ENCODE measurements at places on chromosomes 11 and 22.

DNA sequence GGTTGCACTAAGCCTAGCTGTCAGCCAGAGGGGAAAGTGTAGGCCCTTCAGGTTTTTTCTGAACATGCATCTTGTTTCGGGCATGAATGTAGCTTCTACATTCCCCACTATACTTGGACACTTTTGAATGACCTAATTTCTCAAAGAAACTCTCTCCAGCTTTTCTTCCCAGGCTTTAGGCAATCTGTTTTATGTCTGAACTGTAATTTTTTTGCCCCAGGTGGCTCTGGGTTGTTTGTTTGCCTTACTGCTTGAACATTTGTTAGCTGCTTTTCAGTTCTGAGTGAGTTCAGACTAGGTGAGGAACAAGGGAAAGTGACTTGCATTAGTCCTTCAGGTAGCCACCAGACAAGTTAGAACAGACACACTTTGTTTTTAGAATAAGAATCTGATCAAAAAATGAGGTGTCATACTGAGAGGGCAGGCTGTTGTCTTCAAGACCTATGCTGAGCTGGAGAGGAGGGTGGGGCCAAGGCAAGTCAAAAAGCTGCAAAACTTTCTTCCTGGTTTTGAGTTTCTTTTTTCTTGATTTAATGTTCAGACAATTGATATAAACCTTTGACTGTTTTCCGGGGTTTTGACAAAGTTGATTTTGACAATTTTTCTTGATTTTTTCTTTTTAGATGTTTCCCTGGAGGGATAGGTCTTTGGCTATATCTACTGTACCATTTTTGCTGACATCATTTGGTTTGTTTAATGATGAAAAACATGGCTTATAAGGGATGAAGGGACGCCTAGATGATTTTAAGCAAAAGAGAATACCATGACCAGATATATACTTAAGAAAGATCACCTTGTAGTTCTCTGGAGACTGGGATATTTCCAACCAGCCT, 182.8 kb downstream of the WNT11 start:
- DNase-seq = no peak

- no peak for DNase-seq
Observed at GRCh38 chr11:75642402-75643113, 26.3 kb downstream of the MAP6 start.

GRCh38 chr11:72141066-72141465, 5.5 kb downstream of the FOLR3 start:
- DNase-seq = no peak

- DNase-seq = no peak
Observed at GRCh38 chr11:72955466-72955865, 141.3 kb downstream of the ATG16L2 start.

GRCh38 chr22:39833093-39833492, 60.5 kb downstream of the ENTHD1 start:
- no peak for DNase-seq

GRCh38 chr22:21592422-21592821, 24.9 kb downstream of the UBE2L3 start:
- no peak for DNase-seq

GRCh38 chr11:16474659-16475058, 118.3 kb upstream of the SOX6 start:
- DNase-seq = no peak

DNA sequence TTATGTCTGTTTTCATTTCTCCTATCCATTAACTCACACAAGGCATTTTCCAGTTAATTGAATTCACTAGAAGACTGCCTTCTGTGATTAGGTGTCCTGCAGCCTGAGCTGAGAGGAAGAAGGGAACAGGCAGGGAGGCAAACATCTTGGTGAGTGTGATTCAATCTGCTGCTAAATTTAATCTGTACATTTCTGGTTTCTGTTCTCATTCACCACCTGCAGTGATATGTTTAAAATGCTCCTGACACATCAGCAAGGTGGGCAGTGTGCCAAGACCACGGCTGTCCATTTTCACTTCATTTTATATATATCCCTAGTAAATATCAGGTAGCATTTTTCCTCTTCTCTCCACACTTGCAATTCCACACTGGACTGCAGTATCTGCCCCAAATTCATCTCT, 416.5 kb downstream of the TMEM135 start:
- no peak for DNase-seq

GRCh38 chr22:31683181-31684105, 21.4 kb upstream of the PISD start:
- DNase-seq = no peak

DNA sequence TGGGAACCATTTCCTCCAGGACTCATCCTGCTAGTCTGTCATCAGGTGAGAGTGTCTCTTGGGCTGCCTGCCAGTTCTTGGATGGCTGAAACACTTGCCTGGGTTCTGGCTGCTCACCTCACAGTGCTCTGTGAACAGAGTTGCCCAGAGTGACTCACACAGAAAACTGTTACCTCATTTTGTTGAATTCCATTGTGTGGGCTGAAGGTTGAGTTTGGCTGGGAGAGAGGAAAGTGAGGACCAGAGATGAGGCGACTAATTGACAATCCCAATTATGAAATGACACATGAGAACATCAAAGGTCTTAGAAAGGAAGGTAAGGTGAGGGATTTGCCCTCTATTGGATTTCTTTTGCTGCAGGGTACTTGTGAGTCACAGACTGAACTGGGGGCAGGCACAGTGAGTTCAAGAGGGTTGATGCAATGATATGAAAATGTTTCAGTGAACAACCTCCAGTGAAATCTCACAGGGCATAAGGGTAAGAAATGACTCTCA, 20.2 kb upstream of the CALCB start:
- no peak for DNase-seq

DNA sequence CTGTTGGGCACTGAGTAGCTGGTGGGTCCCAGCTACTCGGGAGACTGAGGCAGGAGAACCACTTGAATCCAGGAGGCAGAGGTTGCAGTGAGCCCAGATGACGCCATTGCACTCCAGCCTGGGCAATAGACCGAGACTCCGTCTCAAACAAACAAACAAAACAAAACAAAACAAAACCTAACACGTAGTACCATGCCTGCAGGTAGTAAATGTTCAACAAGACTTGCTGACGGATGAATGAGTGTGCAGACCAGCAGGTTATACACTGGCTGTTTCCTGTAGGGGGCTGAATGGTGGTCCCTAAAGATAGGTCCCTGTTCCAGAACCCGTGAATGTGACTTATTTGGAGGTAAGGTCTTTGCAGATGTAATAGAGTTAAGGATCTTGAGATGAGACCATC, 12.8 kb upstream of the MRGPRD start:
- DNase-seq = no peak

GRCh38 chr11:93526346-93526633, 16.9 kb downstream of the SMCO4 start:
- DNase-seq = no peak

GRCh38 chr22:48218889-48219420, 1456.5 kb downstream of the TBC1D22A start:
- peak; percentile 13 for DNase-seq

- peak; percentile 82 for DNase-seq
Observed at GRCh38 chr11:118306556-118306955, 2.0 kb downstream of the CD3E start.

DNA sequence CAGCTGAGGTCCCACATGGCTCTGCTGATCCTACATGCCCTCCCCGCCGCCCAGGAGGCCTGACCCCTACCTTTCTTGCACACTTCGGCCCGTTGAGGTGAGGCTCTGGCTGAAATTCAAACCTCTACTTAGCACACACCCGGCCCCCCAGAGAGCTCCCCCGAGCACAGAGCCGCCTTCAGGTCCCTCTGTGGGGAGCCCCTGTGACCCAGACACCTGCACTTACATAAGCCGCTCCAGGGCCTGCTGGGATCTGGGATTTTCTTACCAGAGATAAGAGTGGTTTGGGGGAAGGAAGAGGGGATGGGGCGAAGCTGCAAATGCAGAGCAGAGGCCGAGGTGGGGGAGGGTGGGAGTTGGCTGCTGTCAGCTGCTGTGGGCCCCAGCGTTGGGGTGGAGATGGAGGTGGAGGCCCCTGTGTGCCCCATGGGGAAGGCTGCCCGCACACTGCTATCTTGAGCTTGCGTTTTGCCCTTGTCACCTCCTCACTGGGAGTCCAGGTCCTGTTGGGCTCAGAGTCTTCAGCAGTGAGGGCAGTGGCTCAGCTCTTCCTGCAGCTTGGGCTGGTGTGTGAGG, 30.6 kb downstream of the CAPN1 start:
- DNase-seq = no peak

DNA sequence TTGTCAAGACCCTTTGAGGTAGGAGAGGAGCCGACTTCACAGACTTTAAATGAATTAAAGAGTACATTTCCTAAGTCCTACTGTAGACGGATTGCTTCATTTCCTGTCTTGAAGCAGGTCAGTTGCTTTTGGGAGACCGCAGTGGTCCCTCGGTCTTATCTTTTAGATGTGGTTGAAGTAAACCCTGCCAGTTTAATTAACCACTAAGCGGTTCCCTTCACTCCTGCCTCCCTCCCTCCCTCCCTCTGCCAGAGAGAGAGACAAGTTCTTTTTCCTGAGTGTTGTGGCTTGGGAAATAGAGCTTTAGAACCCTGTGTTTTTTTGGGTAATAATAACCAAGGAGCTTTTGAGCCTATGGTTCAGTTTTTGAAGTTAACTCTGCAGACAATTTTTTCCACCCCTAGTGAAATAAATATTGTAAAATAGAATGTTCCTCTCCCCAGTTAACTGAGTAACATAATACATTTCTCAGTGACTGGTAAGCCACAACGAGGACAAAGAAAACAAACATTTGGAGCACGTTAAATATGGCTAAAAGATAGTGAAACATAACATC, 147.5 kb downstream of the LDLRAD3 start:
- no peak for DNase-seq

All from activated effector memory CD4-positive, alpha-beta T cell treated with anti-CD3 and anti-CD28 coated beads, Interleukin-2, amount 50 U/mL, for 16 hours (primary cell).